MCF 10A (cell line): ENCODE measurements at places on chromosomes 6 and 20. TPM values are rescaled to one million over a fixed set of nuclear protein-coding genes. Genes with fewer than 3 reads are reported as not detected.
A peak's percentile ranks its signal among the peaks of the same experiment; 100 is the strongest.

DNA sequence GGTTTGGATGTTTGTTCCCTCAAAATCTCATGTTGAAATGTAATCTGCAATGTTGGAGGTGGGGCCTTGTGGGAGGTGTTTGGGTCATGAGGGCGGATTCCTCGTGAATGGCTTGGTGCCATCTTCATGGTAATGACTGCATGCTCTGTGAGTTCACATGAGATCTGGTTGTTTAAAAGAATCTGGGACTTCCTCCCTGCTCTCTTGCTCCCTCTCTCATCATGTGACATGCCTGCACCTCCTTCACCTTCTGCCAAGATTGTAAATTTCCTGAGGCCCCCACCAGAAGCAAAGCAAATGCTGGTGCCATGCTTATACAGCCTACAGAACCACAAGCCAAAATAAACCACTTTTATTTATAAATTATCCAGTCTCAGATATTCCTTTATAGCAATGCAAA lies 250.3 kb upstream of the PLN start:
- H3K27me3 ChIP-seq, result no peaks in the 10 kb centered on the region
- no peak for DNase-seq
- no peaks in the 10 kb centered on the region for H3K4me1 ChIP-seq
- H3K36me3 ChIP-seq, result no peaks in the 10 kb centered on the region

DNA sequence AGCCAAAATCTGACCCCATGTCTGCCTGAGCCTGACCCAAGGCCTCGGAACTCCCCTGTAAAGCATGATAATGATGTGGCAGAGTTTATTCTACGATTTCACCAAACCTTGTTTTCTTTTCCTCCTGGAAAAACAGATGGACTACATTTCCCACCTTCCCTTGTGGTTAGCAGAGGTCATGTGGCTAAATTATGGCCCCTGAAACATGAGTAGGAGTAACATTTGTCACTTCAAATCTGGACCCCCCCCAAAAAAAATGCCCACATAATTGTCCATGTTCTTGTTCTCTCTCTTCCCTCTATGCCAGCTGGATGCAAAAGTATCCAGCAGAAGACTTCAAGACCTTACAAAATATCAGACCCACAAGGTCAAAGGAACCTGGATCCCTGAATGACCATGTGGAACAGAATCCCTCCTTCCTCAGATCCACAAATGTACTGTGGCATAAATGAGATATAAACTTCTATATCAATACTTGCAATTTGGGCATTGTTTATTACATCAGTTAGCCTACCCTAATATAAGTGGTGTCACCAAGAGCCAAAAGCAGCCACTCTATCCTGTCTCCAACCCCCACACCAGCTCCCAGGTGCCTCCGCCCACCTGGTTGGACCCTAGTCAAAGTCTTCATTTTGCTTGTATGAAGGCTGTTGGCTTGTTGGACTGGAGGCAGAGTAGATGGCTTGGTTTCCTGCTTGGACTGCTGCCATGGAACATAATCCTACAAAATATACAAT lies 1.4 kb downstream of the C20orf96 start:
- no peak for DNase-seq
- H3K36me3 ChIP-seq, result no peaks in the 10 kb centered on the region
- no peak overlapping the region for H3K4me3 ChIP-seq

GRCh38 chr6:138430361-138431145 lies 26.5 kb downstream of the HEBP2 start:
- peak overlapping the region; percentile 17 for H3K27ac ChIP-seq
- no peaks in the 10 kb centered on the region for H3K4me1 ChIP-seq
- H3K36me3 ChIP-seq, result peaks cover 6% of the 10 kb centered on the region
- DNase-seq, result no peak

GRCh38 chr20:48704761-48705160 lies 123.0 kb downstream of the PREX1 start:
- H3K36me3 ChIP-seq, result no peaks in the 10 kb centered on the region
- H3K27ac ChIP-seq, result no peak overlapping the region
- H3K27me3 ChIP-seq, result no peaks in the 10 kb centered on the region
- no peaks in the 10 kb centered on the region for H3K4me1 ChIP-seq
- no peak overlapping the region for H3K4me3 ChIP-seq

The HLA-DQA2 gene
- not detected in 2 replicates for total RNA-seq
